NK-92 treated with Interleukin-12 subunit alpha and Interleukin-12 subunit beta, amount 100 ng/mL, for 24 hours (cell line): ENCODE measurements at places on chromosomes 4 and X.

DNA sequence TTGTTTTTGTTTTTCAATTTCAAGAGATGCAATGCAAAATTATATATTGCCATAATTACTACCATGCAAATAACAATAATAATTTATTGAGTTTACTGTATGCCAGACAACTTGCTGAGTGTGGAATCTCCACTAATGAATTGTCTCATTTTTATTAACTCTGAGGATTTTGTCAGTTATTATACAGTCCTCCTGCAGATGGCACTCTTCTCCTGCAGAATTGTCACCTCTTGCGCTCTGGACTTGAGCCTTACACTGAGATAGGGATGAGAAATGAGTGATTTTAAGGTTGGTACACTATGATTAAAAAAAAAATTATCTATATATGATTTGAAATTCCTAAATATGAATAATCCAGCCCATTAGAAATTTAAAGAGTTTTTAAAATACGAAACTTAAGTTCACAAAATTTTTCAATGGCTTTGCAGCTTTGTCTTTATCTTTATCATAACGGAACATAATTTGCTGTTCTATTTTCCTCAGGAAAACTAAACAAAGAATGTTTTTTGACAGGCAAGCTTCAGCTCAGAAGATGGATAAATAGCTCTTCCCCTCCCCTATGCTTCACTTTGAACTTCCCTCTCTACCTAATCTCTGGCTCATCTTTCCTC, 12.7 kb upstream of the PAQR3 start:
- no peak for DNase-seq

- DNase-seq, result no peak
These were observed 433.5 kb downstream of the AFF2 start for GRCh38 chrX:148933881-148934280.

- no peak for DNase-seq
These were observed 184.2 kb upstream of the GPRIN3 start for GRCh38 chr4:89491761-89492160.

DNA sequence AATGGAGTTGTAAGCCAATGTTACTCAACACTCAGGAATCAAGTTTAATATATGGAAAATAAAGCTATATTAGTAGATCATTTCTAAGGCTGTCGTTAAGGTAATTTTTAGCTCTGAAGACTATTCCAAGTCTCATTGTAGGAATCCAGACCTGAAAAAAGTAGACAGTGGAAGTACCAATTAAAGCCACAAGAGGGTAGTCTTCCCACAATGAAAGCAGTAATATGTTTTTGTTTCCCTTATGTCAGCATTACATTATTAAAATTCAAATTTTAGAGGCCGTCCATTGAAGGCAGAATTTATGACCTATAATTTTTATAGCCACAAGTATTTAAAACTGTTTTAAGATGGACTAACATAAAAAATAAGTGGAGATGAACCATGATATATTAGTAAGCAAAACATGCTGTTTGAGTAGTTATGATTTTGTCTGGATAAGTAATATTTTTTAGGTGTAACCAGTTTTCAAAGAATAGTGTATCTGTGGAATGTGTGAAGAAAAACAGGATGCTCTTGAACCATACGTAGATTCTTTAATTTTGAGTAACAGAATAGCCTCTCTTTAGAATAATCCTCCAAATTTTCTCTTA, 372.6 kb upstream of the TECRL start:
- no peak for DNase-seq

- no peak for DNase-seq
These were observed 241.8 kb downstream of the GALNTL6 start for GRCh38 chr4:172055046-172055445.

- no peak for DNase-seq
These were observed 113.7 kb downstream of the BMP15 start for GRCh38 chrX:51024106-51024696.

DNA sequence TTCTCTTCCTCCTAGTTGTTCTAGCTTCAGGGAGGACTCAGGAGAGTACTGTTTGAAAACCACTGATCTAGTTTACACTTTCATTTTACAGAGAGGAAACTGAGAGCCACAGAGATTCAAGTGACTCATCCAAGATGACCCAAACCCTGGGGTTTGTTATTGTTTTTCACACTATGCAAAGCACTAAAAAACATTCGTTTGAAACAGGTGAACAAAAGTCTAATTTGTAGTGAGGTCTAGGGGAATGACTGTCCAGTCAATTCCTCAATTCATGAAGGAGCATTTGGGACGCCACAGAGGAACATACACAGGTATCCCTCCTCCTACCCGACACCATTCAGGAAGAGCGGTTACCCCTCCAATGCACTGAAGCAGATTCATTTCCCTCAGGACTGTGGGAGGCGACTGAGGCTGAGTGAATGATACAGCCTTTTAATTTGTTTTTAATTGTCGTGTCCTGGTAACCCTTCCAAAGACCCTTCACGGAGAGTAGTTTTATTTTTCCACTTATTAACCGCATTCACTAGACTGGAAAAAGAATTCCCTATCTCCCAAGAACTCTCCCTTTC, 30.3 kb downstream of the TLR10 start:
- no peak for DNase-seq

DNA sequence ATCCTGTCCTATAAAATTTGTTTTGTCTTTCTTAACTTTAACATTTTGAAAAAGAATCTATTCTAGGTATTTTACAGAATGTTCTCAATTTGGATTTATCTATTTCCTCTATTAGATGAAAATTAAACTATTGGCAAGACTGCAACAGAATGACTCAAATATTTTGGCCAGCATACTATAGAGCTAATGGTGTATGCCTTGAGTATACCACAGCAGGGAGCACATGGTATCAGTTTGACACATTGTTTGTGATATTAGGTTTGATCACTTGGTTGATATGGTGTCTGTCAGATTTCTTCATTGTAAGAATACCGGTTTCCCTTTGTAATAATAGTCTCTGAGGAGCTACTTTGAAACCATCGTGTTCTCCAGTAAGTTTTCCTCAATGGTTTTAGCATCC, 87.8 kb upstream of the NPNT start:
- DNase-seq, result no peak

GRCh38 chr4:184955636-184956035, 62.7 kb upstream of the HELT start:
- no peak for DNase-seq

DNA sequence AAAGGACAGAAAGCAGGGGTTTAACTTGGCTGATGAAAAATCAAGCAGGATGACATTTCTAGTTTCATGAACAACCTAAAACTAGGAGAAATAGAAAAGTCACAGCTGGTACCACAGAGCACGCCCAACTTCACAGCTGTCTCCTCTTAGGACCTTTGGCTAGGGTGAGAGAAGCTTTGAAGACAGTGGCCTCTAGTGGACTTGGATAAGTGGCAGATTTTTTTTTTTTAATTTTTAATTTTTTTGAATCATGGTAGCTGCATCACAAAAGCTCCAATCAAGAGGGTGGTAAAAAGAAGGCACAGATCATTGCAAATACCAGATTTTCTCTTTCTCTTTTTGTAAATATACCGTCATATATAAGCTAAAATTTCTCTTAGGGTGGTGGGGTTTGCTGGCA, 20.2 kb upstream of the MAP3K15 start:
- no peak for DNase-seq

- no peak for DNase-seq
These were observed 3.2 kb downstream of the ZBTB49 start for GRCh38 chr4:4293279-4293678.

DNA sequence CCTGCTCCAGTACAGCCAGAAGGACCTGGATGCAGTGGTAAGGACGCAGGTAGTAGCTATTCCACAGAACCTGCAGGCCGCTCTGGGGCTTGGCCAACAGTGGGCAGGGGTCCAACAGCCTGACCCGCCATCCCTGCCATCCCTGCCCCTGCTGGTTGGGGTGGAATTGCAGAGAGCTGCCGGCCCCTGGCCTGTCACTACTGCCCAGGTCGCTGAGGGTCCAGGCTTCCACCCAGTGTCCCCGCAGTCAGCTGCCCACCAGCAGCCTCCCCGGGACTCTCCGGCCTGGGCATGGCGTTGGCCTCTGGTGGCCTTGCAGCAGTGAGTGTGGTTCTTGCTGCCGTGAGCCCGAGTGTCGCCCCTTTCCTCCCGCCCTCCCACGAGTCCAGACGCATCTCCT, 16.3 kb downstream of the TACC3 start:
- no peak for DNase-seq

- peak; percentile 4 for DNase-seq
These were observed 131.4 kb upstream of the ATP6AP2 start for GRCh38 chrX:40449396-40449795.

DNA sequence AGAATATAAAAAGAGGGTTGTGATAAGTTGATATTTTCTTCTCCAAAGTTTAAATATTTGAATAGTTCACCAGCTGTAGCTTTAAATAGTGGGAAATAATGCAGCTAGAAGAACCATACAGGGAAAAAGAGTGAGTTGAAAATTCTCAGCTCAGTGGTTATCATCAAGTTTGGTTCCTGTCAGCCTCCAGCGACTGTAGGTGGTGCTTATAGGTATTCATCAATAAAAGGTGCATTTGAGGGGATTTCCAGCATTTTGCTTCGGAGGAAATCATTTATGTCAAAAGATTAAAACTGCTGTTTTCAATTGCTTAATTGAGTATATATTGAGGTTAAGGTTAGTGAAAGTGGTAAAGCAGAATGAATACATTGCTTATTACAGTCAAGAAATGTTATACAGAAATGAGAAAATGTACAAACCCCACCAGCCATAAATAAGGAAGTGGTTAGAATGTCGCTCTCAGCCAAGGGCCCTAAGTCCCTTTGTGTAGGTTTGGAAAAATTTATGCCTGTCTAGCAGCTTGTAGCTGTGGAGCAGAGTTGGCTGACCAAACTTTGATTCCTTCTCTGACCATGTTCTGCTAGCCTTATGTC, 532.9 kb upstream of the FTHL17 start:
- DNase-seq, result no peak

DNA sequence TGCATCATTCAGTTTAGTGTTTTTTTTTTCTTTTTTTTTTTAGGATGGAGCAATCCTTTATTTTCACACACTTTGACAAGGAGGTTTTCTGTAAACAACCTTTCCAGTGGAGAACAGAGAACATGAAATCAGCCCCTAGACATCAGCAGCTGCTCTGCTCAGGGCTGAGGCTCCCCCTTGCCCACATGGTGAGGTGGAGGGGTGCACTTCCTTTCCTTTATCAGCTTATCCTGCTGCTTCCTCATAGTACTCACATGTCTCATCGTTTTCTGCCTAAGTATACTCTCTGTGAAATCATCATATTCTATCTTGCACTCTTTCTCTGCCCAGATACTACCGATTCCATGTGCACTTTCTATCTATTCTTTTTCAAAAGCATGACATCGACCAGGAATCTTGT, 47.6 kb upstream of the PRSS12 start:
- no peak for DNase-seq

DNA sequence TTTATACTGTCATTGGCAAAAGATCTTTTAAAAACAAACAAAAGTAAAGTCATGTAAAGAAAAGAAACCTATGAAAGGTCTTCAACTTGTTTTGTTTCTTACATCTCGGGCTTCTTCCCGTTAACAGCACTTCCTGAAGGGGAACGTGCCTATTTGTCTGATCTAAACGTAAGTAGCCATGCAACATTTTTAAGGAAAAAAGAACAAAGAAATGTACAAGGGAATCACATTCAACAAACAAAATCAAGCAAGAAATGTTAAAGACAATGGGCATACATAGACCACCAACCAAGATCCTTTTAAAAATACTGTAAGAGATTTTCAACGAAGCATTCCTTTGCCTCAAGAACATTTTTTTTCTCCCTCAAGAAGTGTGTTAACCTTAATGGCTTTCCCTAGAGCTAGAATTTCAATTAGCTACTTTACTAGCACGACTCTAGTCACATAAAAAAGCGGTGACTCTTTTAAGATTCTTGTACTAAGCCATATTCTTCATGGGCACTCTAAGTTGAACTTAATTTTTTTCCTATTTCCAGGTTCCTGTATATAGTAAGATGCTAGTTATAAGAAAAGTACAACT, 112.0 kb upstream of the TTC29 start:
- DNase-seq, result no peak

DNA sequence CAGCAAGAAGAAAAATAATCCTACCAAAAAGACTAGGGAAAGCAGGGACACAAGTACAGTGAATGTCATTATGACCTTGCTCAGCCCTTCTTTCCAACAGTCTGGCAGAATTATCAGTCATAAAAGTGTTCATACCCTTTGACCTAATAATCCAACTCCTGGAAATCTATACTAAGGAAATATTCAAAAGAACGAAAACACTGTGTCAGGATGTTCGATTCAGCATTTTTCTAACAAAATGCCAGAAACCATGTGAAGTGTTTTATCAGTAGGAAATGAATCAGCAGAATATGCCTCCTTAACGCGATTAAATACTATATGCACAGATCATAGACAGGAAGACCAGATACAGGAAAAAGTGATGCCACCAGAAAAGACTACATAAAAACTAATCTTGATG, 16.2 kb upstream of the S100G start:
- no peak for DNase-seq

GRCh38 chr4:76545226-76545884, 110.3 kb downstream of the SHROOM3 start:
- DNase-seq, result no peak

- no peak for DNase-seq
These were observed 71.4 kb downstream of the COL4A6 start for GRCh38 chrX:108366644-108367406.

- DNase-seq, result no peak
These were observed 291.1 kb downstream of the KLHL4 start for GRCh38 chrX:87808576-87809243.

GRCh38 chrX:115067812-115068211, 50.4 kb upstream of the IL13RA2 start:
- DNase-seq, result no peak

GRCh38 chrX:20254712-20255299, 11.9 kb downstream of the RPS6KA3 start:
- no peak for DNase-seq

DNA sequence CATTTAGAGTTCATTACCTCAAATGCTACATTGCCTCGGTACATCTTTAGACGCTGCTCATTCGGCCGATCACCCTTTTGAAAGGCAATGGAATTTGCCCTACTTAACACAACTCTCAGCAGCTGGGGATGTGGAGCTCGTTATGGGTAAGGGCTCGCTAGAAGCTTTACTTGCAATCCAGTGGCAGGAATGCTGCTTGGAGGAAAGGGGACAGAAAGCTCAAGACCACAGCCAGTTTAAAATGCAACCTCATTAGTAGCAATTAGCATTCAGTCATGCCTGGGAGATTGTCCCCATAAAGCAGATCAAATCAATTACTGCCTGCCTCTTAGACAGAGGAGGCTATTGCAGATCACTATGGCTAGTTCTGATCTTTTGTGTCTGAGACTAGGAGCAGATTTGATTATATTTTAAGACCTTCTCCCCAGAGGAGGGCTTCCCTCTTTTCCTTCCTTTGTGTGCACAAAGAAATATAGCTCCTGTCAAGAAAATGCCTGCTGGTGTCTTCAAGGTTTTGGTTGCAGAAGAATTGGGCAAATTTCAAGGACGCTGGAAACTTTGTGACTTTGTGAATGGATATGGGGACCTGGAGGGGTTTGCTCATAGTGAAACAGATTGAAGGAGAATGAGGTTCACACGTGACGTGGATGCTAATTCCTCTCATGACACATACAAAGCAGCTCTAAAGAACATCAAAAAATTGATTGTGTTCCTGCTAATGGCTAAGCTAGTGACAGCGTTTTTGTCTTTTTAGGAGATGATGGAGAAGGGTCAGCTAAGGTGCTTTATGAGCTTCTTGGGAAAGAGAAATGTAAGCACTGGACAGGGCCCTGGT, 237.5 kb upstream of the GLRA2 start:
- DNase-seq, result no peak
